ENCODE measurements at places on chromosomes 16 and 17.

DNA sequence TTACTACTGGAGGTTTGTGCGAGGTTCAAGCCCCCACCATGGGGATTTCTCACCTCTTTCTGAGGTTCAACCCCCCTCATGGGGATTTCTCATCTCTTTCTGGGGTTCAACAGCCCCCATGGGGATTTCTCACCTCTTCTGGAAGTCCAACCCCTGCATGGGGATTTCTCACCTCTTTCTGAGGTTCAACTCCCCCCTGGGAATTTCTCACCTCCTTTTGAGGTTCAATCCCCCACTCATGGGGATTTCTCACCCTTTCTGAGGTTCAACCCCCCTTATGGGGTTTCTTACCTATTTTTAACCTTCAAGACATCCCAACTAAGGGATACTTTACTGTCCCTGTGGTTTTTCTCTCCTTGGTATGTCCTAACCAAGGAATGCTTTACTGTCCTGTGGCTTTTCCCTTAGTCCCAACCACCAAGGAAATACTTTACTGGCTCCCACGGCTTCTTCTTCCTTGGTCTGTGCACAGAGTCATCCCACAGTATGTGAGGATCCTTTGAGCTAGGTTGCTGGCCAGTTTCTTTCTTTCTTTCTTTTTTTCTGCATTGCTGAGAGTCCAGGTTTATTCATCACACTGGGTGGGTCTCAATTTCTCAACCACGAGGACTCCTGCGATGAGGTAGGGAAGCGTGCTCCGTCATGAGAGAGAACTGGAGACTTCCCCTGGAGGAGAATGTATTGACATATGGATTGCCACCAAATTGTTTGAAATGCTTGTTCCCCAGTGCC lies 2140.2 kb downstream of the TP53TG3F start:
- no peak for DNase-seq

DNA sequence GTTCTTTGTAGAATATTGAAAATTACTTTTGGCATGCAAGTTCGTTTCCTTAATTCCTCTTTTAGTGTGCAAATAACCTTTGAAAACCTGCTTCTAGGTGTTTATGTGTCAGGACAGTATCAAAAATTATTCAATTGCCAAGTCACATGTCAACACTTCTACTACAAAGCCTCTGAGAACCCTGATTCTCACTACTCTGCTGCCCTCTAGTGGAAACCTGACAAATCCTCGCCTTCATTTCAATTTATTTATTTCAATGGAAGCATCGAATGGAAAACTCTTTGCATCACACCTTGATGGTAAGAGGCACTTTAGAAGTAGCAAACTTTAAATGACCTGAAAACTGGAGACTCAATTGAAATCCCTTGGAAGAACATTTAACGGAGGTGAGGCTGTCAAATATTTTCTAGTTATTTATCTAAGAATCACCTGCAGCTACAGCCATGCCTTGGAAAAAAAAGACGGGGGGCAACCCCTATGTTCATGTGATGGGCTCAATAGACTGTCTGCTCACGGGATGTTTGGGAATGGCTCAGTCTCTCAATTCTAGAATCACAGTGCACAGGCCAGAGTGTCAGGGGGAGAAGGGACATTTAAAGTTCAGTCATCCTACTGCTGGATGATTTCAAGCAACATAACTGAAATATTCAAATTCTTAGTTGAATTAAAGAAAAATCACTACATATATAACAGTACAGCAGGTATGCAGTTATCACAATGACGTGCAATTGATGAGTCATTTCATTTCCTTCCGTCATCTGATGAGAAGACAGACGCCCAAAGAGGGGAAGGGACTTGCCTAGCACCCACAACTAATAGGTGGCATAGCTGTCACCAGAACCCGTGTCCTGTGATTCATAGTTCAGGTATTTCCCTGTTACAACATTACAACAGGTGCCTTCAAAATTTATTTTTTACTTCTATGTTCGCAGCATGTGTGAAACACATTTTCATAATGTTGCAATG lies 563.9 kb downstream of the TOX3 start:
- no peak for DNase-seq

DNA sequence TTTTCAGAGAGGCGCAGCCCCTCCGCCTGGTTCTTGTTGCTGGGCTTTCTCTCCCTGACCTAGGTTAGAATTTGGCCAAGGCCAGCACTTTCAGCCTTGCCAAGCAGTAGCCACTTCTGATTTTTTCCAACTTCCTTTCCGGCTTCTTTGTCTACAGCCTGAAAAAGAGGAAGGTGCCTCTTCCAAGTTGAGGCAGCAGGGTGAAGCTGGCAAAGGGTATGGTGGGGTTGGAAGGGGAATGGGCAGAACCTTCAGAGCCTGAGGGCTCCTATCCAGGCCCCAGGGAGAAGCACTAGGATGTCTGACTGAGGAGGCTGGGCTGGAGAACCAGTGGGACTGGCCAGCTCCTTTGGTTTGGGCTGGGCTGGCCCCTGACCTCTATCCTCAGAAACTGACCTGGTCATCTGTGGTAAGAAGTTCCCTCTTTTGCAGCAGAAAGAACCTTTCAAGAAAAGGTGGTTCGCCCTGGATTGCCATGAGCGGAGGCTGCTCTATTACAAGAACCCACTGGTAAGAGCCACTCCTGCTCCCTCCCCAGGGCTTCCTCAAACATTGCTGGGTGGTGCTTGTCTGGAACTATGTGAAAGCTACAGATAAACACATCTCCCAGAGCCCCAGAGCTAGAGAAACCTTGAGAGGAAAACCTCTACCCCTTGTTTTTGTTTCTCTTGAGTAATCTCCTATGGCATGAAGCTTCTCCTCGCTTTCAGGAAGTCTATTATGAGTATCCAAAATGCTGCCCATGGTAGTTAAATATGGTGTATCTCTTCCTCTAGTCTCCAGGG lies 16.6 kb upstream of the RNF135 start:
- DNase-seq: no peak

DNA sequence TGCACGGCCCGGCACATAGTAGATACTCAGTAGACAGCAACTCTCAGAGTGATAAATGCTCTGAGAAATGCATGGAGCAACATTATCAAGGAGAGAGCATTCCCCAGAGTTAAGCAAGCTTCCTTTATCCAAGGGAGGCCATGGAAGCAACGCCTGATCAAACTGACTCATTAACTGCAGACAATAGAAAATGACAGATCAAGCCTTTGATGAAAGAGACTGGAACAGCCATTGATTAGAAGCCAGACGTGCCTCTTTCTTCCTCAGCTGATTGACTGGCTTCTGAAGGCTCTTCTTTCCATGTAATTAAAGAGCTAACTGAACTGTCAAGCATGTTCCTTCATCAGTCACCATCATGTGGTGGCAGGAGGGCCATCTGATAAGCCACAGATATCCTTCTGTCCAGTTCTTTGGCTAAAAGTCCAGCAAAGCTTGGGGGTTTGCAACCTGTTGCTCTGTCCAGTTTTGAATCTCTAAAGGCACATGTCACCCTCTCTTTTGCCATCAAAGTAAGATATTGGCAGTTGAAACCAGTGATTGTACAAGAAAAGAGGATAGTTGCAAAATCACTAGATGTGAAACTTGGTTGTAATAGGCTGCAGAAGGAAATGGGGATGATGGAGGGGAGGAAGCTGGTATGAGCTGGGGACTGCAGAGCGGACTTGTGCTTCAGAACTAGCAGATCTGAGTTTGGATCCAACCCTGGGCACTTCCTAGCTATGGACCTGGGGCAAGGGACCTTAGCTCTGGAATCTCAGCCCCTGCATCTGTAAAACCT lies 188.0 kb downstream of the HAPSTR1 start:
- DNase-seq: no peak

DNA sequence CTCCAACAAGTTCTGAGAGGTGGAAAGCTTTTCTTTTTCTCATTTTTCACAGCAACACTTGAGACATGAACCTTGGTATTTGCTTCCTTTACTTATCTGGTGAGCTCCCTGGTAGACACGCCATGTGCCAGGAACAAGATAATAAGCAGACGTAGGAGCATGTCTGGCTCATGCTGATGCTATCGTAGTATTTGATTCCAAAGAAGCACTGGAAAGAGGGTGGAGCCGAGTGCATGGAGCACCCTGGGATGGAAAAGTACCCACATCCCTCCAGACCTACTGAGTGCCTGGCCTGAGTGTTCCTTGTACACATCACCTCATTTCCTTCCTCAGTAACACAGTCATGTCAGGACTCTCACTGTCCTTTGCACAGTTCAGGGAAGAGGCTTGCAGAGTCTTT lies 231.0 kb downstream of the CBLN1 start:
- no peak for DNase-seq

- DNase-seq: no peak
Observed at GRCh38 chr17:63189930-63190329, 223.9 kb downstream of the TANC2 start.

DNA sequence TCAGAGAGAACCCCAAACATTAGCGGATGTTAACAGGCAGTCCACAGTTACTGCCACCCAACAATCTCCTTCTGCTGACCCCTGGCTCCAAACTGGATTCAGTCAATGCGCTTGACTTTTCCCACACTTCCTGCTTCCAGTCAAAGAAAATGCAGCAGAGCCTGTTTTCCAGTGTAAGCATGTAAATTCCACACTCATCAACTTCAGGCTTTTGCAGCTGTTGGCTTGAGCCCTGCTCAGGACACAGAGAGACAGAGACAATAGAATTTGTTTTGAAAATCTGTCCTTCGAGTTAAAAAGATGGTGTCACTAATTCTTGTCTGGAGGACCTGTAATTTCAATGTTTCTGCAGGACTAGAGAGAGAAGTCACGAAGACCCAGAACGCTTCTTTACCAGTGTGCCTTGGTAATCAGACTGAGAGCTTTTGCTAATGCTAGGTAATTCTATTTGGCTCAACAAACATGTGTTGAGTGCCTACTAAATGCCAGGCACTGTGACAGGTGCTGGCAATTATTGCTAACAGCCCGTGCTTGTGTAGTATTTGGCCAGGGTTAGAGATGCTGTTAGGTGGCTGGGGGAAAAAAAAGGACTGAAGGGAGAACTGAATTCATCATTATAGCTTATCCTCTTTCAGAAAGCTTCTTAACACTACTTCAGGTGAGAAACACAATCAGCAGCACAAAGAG lies 32.5 kb downstream of the HOXB1 start:
- DNase-seq: no peak

DNA sequence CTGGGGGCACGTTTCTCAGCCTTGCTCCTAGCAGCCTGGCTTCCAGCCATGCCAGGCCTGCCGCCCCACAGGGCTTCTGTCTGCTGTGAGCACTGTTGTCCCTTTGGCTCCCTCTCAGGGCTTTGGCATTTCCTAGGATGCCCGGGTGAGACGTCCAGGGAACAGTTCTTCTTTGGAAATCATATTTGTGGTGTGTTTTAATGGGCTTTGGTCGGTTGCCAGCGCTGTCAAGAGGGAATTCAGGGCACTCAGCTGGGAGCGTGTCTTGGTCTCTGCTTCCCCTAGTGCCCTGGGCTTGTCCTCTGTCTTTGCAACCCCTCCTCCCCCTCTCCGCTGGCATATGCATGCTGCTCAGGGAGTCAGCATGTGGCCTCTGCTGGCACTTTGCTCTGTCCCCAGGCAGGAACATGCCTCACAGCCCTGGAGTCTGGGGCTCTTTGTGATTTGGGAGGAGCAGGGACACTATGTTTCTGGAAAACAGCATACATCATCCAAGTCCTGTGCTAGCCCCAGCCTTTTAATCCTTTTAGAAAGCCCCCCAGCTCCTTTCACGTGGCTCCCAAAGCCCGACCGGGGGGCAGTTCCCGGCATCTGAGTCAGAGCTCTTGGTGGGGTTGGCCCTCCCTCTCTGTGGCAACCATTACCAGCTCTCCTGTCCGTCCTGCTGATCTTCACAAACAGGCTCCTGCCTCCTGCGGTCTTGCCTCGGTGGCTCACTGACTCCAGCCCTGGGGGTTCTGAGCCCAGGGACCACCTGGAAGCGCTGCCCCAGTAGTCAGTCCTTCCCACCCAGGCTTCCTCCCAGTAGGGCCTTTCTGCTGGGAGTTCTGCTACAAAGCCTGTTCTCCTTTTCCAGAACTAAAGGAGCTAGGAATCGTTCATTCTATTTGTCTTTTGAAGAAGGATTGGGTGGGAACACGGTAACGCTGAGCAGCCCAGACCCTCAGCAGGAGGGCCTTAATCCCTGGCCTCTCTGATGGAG lies 26.7 kb downstream of the SAP30BP start:
- DNase-seq: peak; percentile 97

DNA sequence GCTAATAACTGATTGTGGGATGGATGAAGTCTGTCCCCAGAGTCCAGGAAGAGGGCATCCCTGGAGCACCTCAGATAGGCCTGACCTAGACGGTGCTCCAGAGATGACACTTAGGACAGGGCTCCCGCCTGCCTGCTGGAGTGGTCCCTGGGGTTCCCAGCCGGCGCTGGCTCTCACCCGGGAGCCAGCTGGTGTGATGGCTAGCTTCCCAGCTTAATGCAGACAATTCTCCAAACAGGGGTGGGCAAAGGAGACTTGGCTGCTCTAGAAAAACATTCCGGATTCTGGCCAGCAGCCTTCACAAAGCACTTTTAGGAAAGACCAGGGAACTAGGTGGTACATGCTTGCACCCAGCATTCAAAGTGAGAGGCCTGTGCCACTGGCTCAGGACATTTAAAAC lies 18.6 kb downstream of the ACE start:
- no peak for DNase-seq

DNA sequence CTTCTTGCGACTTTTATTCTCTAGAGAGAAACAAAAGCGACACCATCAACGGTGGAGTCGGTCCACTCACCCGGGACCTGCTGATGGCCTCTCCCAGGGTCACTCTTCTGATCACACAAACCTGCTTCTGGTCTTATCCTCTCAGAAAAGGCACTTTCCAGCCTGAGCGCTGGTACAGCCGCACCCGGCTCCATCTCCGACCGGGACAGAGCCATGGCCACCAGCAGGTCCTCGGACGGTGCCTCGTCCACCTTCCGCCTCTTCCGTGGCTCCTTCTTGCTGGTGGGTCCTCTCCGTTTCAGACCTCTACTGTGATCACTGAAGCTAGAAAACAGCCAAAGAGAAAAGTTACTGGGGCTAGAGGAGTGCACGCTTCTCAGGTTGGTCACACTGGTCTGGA lies 13.7 kb downstream of the SLX4 start:
- DNase-seq: no peak

GRCh38 chr17:81252326-81252986 lies 13.3 kb downstream of the NDUFAF8 start:
- no peak for DNase-seq

GRCh38 chr17:47279062-47279801 lies 25.6 kb downstream of the ITGB3 start:
- DNase-seq: peak; percentile 99

DNA sequence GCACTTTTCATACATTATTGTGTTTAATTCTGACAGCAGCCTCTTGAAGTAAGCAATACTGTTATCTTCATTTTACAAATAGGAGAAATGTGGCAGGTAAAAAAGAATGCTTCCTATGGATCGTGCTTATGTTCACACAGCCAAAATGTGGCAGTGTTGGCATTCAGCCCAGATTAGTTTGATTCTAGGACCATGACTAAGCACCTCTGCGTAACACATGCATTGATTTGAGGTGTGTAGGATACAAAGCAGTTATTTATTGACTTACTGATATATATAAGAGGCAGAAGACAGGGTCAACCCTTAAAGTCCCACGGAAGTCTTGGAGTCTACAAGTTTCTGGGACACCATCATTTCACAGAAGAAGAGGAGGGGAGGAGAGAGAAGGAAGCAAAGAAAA lies 1144.4 kb upstream of the GOT2 start:
- no peak for DNase-seq

- no peak for DNase-seq
Observed at GRCh38 chr16:11557801-11558200, 28.9 kb downstream of the LITAF start.

Measured in GM04503 (cell line).